Activated T-helper 1 cell treated with Interleukin-2 at 50 U/mL for 16 hours (primary cell): ENCODE measurements at places on chromosomes 13 and 19.

DNA sequence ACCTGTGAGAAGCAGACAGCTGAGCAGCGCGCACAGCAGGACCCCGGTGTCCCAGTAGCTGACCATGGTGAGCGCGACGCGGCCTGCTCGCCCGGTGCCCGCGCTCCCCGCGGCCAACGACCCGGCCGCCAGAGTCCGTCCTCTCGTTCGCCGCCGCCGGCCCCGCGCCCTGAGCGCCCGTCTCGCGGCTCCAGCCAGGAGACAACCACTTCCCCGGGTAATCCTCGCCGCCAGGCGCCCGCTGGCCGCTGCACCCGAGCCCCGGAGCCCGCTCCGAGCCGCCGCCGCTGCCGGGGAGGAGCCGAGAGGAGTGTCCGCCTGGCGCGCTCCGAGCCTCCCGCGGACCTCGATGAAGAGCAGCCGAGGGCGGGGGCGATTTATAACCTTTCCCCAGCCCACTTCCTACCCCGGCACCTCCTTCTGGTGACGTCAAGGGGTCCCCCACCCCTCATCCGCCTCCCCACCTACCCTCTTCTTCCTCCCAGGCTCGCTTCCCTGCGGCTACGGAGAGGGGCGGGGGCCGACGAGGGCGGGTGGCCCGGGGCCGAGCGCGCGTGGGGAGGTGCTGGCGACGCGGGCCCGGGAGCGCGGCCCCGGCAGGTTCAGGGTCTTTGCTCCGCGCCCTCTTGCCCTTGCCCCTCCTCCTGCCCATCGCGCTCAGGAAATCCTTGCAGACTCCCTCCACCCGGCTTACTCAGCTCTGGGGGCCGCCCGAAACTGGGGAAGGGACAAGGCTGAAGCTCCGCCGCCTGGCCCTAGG lies at the start of gene FLT1:
FLT1 (minus strand) TSS at position 351 of the 760 bp plus-strand sequence; CDS start at position 66, 285 bp downstream.
- DNase-seq, result no peak

DNA sequence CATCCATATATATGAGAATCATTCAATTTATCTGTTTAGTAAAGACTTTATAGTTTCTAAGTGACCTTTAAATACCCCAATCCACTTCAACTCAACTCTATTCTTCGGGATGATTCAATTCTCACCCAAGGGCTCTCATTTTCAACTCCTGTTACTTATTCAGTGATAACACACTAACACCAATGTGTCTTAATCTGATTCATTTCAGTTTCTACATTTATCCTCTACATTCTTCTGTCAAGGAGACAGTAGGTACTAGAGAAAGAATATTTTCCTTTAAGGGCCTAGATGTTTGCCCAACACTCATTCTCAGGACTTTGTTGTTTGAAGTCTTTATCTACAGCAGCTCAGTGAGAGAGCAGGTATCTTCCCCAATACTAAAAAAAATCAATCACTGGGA lies 7.1 kb downstream of the ARGLU1 start:
- DNase-seq, result no peak

DNA sequence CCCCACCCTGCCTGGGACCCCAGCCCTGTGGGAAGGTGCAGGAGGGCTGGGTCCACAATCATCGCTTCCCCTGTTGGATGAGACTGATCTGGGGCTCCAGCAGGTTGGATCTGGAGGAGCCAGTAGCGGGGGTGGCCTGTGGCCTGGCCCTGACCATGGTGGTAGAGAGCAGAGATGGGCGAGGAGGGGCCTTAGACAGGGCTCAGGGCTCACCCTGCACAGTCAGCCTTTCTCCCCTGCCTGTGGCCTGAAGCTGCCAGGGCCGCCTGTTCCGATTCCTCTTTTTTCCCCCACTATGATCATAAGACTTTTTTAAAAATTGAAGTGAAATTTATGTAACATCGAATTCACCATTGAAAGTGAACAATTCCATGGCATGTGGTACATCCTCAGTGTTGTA lies 18.2 kb downstream of the SIN3B start:
- no peak for DNase-seq

GRCh38 chr13:79468819-79469218 lies 12.1 kb upstream of the NDFIP2 start:
- no peak for DNase-seq

GRCh38 chr13:98443329-98443728 lies 133.6 kb downstream of the STK24 start:
- DNase-seq, result no peak

DNA sequence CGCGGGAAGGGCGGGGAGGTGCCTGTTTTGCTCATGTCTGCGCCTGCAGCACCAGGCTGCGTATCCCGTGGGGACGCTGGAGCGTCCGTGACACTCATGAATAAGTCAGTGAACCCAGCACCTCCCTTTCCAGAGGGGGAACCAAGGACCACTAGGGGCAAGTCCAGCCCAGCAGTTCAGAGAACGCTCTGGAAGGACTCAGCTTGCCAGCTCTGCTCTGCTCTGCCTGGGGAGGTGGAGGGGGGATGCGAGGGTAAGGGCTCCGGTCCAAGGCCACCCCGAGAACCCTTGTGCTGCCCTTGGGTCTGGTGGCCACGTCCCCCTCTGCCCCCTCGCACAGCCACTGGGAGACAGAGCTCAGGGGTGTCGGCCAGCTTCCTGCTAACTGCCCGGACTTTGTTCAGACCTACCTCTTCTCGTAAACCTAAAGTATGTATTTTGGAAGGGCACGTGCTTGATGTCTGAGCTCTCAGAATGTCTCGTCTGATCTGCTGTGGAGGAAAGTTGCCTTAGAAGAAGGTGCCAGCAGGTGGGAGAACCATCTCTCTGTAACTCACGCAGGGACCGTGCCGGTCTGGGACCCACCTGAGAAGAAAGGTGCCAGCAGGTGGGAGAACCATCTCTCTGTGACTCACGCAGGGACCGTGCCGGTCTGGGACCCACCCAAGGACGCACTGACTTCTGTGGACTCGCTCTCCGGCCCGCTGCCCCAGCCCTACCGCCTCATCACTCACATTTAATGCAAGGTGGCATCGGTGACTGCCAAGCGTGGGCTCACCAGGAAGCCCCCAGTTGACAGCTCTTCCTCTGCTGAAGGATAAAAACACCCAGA lies 34.1 kb downstream of the TMEM255B start:
- DNase-seq, result no peak

DNA sequence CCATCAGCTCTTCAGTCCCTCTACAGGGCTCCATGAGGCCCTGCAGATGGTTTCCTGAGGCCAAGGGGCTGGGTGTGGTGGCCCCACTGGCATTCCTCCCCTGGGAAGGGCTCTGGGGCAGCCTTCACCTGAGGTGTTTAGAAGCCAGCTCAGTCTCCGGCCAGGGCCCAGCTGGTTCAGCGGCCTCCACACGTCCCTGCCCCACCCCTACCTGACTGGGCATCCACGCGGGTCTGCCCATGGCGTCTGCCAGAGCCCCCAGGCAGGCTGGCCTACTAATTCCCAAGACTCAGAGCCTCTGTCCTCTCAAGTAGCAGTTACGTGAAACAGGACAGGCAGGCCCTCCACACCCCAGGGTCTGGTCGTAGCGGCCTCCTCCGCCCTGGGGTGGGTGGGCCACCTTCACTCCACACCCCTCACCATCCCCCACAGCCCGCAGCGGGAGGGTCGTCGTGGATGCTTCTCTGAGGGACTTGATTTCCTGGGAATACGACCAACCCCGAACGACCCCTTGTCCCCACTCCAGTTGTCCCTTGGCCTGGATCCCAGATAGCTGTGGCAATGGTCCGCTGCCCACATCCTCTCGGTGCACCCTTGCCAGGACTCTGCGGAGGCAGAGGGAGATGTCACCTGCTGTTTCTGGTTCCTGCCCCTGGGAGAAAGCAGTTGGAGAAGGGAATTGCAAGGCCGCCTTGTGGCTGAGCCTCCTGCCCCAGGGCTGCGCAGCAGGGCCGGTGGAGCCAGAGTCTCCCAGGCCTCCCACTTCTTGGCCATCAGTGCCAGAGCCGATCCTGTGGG lies 24.3 kb downstream of the CAPN12 start:
- no peak for DNase-seq

DNA sequence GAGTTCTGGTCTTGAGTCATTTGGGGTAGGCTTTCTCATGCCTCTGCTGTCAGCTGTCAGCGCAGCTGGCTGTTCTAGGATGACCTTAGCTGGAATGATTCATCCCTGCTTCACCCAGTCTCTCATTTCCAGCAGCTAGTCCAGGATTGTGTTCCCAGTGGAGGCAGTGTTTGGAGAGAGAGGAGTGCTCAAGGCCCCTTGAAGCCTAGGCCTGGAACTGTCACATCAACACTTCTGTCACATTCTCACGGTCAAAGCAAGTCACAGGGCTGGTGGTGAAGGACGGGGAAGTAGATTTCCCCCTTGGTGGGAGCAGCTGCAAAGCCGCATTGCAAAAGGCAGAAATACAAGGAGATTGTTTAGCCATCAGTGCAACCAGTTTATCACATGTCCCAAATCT lies 15.2 kb downstream of the TPT1 start:
- DNase-seq, result no peak

DNA sequence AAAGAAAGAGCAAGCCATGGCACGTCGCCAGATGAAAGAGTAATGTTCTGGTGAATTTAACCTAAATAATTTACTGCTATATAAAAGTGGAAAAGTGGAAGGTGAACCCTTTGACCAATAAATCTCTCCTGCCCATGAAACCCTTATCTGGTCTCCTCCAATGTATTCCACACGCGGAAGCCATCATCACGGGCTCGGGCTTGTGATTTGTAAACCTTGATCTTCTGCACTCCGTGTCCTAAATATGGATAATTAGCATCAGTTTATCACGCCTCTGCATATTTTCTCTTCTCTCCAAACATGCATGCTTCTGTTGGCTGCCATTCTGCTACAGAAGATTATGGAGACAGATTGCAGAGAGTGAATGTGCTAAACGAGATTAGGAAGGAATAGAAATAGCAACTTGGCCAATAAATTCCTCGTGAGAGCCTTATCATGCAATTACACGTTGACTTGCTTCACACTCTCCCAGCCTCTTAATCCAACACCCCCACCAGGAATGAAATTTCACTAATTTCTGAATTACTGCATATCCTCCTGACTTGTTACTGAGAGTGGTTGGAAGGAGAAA lies 34.5 kb downstream of the SOX1 start:
- DNase-seq, result no peak

GRCh38 chr13:79679334-79679733 lies 198.4 kb downstream of the NDFIP2 start:
- no peak for DNase-seq

DNA sequence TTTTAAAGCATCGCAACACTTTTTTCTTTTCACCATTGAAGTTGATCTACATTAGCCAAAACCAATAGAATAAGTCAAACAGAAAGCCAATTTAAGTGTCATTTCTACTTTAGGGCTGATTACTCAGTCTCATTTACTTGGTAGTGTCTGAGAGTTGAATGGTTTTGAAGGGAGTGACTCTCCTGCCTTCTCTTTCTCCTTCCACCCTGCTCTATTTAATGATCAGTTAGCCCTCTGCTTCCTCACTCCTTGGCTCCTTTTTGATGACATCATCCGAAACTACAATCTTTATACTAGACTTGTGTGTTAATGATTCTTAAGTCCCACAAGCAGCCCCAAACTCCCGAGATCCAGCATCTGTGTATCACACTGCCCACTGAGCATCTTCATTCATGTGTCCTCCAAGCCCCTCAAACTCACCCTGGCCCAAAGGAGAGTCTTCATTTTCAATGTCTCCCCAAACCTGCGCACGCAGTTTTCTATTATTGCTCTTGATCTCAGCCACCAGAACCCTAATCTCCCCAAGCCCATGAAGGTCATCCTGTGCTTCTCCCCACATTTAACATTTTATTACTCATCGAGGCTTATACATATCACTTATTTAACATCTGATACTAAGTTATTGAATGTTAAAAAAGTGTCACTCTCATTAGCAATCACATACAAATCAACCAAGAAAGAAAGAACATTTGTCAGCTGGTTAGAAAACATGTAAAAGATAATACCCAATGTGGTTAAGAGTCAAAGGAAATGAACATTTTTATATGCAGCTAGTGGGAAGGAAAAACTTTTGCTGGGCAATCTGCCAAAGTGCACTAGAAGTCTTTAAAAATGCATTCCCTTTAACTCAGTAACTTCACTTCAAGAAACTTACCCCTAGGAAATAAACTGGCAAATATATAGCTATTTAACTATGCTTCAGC lies 32.2 kb upstream of the ARGLU1 start:
- no peak for DNase-seq

GRCh38 chr13:94009701-94010100 lies 469.8 kb downstream of the DCT start:
- no peak for DNase-seq

DNA sequence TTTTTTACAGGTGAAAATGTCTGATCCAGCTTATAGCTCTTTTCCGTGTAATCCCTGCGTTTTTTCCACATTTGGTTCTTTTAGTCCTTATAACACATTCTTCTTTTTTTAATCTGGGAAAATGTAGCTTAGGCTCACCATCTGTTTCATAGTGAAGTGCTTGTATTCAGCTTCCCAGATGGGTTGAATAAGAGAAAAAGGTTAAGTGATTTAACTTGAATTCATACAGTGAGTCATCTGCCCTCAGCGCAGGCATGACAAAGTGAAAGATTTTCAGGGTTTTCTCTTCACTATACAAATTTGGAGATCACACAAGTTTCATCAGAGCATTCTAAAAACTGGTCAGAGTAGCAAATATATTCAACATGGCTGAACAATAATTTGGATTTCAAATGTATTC lies 224.8 kb downstream of the SPRY2 start:
- no peak for DNase-seq

GRCh38 chr13:45103449-45103848 lies 16.9 kb upstream of the GTF2F2 start:
- DNase-seq, result no peak

DNA sequence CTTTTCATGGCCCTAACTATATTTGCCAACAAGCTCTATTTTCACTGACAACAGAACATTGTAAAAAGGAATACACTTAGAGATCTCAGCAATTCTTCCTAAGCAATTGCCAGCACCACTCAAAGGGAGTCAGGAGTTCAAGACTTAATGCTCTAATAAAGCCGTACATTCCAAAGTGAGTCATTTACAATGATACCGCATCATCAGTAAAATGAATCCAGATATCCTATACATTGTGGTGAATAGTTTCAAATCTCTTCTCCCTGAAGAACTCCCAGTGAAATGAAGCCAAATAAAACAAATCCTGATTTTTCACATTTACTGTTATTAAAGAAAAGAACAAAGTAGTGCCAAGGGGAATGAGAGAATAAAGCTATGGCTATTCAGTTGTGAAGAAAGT lies 2898.7 kb upstream of the PCDH20 start:
- DNase-seq, result no peak

DNA sequence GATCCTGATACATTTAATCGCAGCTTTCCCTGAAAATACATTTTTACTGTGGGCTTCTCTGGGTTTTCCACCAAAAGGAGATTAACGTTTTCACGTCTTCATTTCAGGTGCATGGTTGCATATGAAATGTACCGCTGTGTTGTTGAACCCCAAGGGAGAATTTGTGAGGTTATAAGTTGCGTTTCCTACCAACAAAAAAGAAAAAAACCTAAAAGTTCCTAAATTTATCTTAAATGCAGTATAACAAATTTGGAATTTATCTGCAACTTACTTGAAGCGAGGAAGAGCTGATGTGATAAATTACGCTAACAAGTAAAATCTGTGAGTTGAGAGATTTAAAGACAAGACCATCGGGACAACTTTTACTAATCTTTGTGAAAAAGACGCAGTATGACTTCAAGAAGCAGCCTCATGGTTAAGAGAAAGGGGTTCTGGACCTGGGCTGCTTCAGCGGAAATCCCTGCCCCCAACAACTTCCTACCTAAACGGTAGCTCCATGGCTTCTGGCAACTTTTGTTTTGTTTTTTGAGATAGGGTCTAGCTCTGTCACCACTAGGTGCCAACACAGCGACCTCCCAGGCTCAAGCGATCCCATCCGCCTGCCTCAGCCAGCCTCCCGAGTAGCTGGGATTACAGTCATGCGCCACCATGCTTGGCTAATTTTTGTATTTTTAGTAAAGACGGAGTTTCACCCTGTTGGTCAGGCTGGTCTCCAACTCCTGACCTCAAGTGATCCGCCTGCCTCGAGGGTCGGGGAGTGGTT lies 958 bp upstream of the OBI1 start:
- DNase-seq, result no peak

GRCh38 chr19:732148-733069 lies 18.5 kb upstream of the MISP start:
- no peak for DNase-seq
